Stimulated activated CD8-positive, alpha-beta memory T cell treated with anti-CD3 and anti-CD28 coated beads, Interleukin-2, amount 100 ng/mL, for 1 hour (primary cell): ENCODE measurements at places on chromosomes 3 and 15.

- DNase-seq, result no peak
These were observed 312.3 kb downstream of the SV2B start for GRCh38 chr15:91412138-91412928.

DNA sequence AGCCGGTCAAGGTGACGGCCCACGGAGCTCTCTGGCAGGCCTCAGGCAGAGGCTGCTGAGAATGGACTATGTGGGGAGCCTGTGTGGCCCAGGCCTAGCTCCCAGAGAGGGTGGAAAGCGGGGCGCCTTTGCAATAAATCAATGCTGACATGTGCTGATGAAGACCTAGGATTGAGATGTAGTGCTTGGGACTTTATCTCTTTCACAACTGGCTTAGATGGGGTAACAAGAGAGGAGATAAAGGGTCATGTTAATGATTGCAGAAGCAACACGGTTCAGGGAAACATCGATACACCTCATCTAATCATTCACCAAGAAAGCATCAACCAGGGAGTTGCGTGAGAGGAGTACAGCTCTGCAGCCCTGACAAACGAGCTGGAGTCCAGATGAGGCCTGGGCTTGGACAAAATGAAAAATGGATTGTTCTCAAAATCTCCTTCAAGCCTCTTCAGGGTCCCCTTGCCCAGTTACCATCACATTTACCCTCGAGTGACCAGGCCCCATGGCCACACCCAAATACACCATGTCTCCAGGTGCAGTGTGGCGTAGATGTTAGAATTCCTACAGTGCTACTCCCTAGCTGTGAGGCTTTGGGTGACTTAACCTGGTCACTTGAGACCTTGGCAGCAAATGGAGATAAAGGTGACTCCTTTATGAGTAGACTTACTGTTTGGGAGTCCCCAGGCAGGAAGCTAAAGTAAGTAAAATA, 146.4 kb upstream of the LIPC start:
- DNase-seq, result no peak

DNA sequence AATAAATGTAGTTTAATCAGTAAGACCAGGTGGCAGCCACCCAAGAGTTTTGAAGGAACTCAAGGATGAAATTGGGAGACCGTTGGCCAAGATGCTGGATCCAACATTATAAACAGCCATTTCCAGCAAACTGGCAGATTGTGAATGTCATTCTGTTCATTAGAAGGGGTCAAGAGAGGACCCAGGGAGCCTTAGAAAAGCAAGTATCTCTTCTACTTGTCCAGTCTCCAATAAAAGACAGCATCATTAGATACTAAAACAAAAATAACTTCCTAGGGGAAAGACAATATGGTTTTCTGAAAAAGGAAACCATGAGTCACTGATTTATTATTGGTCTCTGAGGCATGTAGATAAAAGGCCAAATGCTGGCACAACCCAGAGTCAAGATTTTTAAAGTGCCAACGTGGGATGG, 67.9 kb downstream of the GADL1 start:
- no peak for DNase-seq

DNA sequence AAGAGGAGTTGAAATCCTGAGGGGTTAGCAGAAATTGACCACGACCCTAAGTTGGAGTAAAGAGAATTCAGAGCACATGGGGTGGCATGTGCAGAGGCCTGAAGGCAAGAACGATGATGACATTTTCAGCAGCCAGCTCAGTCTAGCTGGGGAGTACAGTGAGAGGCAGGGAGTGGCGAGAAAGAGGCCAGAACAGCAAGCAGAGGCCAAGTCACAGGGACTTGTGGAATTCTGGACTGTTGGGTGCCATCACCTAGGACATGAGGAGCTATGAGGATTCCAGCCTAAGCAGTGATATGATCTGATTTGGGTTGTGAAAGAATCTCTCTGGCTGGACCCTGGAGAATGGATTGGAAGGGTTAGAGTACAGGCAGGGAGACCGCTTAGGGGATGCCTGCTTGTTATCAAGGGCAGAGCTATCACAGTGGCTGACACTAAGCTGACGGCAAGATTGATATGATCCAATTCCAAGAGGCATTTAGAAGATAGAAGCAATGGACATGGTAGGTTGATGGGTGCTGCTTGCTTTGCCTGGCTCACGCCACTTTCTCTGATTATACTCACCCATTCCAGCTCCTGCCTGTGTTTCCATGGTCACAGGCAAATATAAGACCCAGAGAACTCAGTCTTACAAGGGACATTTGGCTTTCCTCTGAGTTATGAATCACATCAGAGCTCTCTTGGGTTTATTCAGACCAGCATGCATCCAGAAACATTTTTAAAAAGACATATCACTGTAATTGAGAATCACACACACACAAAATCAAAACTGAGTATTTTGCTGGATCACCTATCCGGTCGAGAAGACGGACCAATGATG, 66.4 kb downstream of the LRTM1 start:
- DNase-seq, result no peak

GRCh38 chr3:32815841-32816438, 1.9 kb upstream of the TRIM71 start:
- DNase-seq, result no peak

DNA sequence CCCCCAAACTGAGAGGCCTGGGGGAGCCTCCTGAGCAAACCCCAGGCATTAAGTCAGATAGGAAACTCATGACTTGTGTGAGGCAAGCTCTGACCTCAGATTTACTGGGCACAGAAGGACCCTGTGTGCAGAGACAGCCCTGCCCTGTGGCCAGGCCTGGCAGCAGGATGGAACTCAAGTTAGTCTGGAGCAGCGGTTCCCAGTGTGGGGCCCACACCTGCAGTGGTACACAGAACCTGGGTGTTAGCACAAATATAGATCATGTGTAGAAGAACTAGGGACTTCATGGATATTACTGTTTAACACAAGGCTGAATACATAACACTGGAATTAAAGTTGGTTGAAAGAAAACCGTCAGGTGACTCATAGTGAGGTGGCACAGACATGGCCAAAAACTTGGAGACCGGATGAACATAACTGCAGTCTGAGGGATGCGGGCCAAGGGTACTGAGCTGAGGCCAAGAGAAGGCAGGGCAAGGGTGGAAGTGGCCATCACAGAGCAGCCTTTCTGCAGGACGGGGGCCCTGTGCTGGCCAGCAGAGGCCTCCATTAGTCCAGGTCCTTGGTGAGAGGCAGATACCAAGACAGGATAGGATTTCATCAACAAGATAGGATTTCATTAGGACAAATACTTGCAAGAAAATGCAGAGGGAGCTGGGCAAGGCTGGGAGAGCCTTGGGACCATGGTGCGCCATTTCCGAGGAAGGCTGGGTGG, 40.9 kb downstream of the IRAK2 start:
- no peak for DNase-seq

DNA sequence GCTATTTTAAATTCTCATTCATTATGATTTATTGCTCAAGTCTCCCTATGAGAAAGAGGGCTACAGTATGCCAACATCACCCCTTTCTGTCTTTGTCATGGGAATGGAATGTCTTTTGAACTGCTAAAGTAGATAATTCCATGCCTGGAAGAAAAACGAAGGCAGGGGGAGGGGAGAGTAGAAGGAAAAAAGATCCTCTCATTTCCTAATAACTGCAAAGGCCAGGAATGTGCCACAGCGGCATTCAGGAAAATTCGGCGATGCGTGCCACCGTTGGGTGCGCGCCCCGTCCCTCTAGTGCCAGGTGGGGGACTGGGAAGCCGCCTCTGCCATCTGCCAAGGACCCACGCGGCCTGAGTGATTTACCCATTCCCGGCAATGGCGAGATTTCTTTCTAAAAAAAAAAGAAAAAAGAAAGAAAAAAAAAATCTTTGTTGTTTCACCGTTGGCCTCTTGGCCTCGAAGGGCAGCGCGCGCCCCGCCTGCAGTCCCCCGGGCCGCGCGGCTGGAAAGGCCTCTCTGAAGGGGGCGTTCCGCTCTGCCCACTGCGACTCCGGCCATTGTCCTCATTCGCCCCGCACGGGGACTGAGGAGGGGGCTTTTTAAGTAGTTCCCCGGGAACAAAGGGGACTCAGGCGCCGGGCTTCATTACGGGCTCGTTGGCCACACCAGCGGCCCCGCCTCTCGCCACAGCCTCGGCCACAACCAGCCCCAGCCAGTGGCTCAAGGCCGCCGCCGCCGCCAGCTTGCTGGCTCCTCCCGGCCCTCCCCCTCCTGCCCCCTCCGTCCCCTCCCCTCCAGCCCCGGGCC, 54.5 kb downstream of the CPN2 start:
- DNase-seq, result no peak

DNA sequence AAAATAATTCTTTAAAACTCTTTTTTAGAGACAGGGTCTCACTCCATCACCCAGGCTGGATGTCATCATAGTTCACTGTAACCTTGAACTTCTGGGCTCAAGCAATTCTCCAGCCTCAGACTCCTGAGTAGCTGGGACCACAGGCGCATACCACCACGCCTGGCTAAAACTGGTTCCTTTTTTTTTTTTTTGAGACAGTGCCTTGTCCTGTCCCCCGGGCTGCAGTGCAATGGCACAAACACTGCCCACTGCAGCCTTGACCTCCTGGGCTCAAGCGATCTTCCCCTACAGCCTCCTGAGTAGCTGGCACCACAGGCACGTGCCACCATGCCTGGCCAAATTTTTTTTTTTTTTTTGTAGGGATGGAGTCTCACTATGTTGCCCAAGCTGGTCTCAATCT, 23.7 kb upstream of the FURIN start:
- DNase-seq, result no peak

GRCh38 chr3:100879195-100879810, 113.9 kb downstream of the ABI3BP start:
- DNase-seq, result no peak

GRCh38 chr15:98324341-98324970, 323.9 kb upstream of the IGF1R start:
- no peak for DNase-seq

DNA sequence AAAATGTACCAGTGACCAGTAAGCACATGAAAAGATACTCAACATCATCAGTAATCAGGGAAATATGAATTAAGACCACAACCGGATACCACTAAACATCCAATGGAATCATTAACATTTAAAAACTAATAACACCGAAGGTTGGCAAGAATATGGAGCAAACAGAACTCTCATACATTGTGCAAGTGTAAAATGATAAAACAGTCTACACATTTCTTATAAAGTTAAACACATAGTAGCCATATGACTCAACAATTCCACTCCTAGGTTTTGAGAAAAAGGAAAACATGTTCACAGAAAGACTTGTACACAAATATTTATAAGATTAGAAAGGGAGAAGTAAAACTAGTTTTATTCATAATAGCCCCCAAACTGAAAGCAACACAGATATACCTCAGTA, 60.3 kb upstream of the SLCO2A1 start:
- no peak for DNase-seq

- no peak for DNase-seq
These were observed 49.5 kb upstream of the HACD2 start for GRCh38 chr3:123634149-123635051.

- no peak for DNase-seq
These were observed 1302.0 kb upstream of the GBE1 start for GRCh38 chr3:83063446-83063845.

GRCh38 chr15:35312344-35312743, 227.2 kb upstream of the NANOGP8 start:
- DNase-seq, result no peak

DNA sequence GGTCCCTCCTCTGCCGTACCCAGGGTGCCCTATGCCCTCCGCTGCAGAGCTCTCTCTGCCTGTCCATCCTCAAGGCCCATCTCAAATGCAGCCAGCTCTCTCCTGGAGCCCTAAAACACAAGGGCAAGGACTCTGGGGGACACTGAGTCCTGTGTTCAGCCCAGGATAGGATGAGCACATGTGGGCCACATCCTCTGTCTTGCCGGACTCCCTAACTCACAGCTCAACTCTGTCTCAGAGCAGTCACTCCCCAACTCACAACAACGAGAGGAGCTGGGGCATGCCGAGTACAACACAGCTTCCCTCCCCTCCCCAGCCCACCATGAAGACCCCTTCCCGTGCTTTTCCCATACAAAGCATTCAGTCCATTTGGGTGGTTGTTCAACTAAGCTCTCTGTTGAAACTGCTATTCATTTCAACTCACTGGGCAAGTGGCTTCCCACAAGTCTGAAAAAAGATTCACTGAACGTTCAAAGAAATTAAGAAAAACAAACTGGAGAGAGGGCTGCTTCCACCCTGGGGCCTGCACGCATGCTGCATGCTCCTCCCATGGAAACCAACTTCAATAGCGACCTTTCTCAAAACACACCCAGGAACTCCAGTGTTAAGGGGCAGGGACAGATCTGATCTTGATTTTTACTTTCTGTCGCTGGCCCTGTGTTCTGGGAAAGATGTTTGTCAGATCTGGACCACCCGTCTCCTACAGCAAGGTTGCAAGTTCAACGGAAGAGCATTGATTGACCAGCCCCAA, 124.3 kb upstream of the IGF1R start:
- DNase-seq, result no peak

GRCh38 chr3:74693696-74694393, 79.4 kb upstream of the CNTN3 start:
- DNase-seq, result no peak

GRCh38 chr15:94610069-94610468, 378.7 kb downstream of the MCTP2 start:
- DNase-seq, result no peak

GRCh38 chr3:66582721-66583423, 82.0 kb upstream of the LRIG1 start:
- DNase-seq, result peak; percentile 17

- DNase-seq, result no peak
These were observed 144.3 kb upstream of the PFN2 start for GRCh38 chr3:150114873-150115540.

DNA sequence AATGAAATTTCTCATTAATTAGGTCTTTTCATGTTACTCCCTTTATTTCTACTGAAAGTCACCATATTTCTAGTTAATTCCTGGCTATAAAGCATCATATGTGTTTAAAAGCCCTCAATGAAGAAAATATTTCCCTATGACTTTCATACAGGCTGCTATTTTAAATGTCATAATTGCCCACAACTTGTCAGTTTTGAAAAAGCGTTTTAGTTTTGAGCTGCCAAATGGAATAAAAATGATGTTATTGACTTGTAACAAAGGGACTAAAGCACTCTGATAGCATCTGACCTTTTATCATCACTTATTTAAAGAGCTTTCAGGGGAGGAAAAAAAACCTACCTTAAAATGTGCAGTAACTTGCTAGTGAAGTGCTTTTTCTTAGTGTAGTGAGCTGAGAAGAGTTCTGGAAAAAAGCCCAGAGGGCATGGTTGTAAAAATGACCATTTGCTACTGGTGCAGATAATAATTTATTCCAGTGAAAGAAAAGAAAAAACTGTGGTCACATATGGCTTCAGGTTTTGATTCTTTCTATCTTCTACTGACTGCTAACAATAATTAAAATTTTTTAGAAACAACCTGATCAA, 877.2 kb downstream of the CADM2 start:
- DNase-seq, result no peak

- DNase-seq, result no peak
These were observed 142.9 kb upstream of the TP63 start for GRCh38 chr3:189488241-189488767.
